ENCODE measurements at places on chromosomes 3 and 15.
A peak's percentile ranks its signal among the peaks of the same experiment; 100 is the strongest.

DNA sequence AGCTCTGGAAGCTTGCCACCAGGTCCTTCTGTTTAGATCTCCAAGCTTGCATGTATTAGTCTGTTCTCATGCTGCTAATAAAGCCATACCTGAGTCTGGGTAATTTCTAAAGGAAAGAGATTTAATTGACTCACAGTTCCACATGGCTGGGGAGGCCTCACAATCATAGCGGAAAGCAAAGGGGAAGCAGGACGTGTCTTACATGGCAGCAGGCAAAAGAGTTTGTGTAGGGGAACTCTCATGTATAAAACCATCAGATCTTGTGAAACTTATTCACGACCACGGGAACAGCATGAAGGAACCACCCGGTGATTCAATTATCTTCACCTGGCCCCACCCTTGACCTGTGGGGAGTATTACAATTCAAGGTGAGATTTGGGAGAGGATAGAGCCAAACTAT, 147.0 kb upstream of the PROK2 start:
- no peak for DNase-seq

DNA sequence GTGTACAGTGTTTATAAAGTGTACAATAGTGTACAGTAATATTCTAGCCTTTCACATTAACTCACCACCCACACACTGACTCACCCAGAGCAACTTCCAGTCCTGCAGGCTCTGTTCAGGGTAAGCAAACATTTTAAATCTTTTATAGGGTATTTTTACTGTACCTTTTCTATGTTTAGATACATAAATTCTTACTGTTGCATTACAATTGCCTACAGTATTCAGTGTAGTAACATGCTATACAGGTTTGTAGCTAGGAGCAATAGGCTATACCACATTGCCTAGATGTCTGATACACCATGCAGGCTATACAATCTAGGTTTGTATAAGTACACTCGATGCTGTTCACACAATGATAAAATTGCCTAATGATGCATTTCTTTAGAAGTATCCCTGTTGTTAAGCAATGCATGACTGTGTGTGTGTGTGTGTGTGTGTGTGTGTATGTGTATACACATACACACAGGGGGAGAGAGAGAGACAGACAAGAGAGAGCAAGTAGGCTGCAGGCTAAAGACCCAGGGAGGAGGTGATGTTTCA, 72.5 kb upstream of the PRR23C start:
- no peak for DNase-seq

DNA sequence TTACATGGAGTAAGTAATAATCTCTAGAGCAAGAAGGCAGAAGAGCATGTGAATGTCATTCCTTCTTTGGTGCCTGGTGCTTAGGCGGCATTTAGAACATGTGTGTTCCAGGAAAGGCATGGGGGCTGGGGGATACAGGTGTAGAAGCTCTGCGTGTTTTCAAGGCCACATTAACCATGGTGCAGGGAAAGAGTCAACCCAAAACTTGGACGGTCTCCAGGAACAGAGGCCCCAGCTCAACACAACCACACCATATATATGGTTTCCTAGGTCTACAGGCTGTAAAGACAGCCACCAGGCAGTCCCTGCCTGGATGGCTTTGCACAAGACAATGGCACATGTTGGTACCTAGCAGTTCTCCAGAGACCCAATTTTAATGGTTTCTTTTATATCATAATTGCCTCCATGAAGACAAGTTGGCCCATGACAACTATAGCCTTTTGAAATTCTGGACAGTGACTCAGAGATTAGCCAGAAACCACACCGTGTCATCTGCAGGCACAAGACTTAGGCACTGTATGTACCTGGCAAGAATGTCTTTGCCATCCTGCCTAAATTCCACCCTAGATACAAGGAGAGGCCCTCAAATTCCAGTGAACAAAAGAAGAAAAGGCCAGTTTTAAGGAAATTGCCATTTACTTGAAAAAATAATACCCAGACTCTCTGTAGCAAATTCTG, 25.0 kb upstream of the DGKG start:
- no peak for DNase-seq

GRCh38 chr3:173008978-173009377, 132.1 kb downstream of the SPATA16 start:
- no peak for DNase-seq

GRCh38 chr3:98521897-98522543, 682 bp downstream of the CLDND1 start:
- DNase-seq = peak; percentile 32

- DNase-seq = no peak
Observed at GRCh38 chr3:124453189-124453588, 277.1 kb upstream of the UMPS start.

GRCh38 chr3:190013943-190014924, 106.5 kb downstream of the P3H2 start:
- DNase-seq = no peak

DNA sequence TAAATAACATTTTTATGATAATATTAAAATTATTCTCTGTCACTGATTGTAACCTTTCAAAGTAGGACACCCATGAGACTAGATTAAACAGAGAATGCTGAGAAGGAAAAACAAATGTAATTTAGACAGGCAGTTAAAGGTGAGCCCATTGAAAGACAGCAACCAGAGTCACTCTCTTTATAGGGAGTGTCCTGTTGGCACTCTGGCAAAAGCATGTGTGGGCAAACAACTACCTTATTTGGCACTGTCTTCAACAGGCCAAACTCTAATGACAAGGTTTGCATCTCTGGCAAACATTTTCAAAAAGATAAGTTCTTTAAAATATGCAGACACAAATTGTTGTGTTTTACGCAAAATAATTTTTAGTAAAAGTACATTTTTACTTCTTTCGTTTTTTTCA, 29.8 kb downstream of the NFKBIZ start:
- DNase-seq = no peak
